Activated CD4-positive, alpha-beta T cell treated with anti-CD3 and anti-CD28 coated beads for 24 hours (primary cell): ENCODE measurements at places on chromosomes 2 and 18.

DNA sequence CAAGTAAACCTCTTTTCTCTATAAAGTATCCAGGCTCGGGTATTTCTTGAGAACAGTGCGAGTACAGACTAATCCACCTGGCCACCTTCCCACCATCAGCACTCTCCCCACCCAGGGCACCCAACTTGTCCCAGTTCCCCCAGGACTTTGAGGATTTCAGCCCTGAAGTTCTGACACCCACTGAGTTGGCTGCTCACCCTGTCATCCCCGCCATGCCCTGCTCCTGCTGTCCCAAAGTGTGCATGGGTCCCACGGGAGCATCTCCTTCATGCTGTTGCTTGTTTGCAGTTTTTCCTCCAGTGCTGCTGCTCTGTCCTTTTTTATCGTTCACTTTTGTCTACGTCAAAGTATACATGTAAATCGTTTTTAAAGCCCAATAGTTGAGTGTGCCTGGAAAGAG lies 273.9 kb downstream of the PHLPP1 start:
- DNase-seq, result no peak

DNA sequence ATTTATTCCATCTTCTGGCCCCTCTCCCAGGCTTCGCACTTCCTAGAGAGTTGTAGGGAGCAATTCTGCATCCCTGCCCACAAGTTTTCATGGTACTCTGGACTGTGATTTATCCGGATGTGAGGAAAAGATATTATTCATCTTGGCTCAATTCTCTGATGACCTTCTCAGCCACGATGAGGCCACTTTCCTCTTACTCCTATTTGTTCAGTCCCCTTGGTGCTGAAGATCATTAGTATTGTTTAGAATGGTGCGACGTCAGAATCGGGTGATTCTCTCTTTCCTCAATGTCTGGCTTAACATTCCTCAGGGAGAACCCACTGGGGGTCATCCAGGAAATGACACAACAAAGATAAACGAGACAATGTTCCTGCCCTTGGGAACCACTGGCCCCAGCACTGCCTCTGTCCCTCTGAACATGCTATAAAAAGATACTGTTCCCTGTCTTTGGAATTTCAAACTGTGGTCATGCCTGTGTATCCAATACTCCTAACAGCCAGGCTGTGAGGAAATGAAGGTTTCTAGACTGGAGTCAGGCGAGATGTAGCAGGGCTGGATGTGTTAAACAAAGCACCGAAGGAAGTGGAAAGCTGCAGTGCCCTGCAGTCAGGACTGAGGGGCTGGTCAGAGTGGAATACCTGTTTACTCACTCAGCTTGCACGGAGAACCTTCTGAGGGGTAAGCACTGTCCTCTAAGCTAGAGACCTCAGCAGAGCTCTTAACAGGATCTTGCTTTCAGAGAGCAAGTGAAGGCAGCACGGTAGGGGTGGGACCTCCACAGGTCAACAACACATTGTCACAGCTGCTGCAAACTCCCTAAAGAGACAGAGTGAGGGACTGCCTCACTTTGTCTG lies 12.9 kb upstream of the GLI2 start:
- no peak for DNase-seq

GRCh38 chr2:26521054-26521912 lies 43.4 kb upstream of the OTOF start:
- DNase-seq, result no peak

DNA sequence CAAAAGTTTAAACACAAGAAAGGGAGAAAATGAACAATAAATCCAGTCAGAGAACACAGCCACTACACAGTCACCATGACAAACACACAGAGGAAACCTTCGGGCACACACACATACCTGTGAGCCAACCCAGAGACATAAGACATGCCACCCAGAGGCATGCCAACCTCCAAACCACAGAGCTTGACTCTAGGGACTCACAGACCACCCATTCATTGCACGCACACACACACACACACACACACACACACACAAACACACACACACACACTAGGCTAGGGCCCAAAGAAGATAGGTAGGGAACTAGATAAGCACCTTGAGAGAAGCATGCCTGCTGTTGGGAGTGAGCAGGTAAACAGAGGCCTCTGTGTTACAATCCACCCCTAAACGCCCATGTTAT lies 9.1 kb downstream of the SIX3 start:
- DNase-seq, result no peak

DNA sequence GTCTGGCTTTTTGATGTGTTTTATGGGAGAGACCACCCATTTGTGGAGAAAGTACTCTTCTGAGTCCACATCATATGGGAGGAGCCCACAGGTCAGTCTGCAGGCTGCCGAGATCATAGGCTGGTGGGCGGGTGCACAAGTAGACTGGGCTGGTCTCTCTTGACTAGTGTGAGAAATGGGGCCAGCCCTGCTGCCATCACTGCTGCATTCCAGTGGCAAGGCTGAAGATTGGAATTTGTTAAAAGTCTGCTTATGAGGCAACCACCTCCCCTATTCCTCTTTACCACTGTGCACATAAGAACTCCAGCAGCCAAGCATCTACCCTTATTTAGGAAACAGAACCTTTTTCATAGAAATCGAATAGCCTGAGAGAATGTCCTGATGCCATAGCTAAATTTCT lies 200.7 kb downstream of the DIS3L2 start:
- DNase-seq, result no peak

GRCh38 chr18:10850840-10851239 lies 298.5 kb downstream of the PIEZO2 start:
- DNase-seq, result no peak

DNA sequence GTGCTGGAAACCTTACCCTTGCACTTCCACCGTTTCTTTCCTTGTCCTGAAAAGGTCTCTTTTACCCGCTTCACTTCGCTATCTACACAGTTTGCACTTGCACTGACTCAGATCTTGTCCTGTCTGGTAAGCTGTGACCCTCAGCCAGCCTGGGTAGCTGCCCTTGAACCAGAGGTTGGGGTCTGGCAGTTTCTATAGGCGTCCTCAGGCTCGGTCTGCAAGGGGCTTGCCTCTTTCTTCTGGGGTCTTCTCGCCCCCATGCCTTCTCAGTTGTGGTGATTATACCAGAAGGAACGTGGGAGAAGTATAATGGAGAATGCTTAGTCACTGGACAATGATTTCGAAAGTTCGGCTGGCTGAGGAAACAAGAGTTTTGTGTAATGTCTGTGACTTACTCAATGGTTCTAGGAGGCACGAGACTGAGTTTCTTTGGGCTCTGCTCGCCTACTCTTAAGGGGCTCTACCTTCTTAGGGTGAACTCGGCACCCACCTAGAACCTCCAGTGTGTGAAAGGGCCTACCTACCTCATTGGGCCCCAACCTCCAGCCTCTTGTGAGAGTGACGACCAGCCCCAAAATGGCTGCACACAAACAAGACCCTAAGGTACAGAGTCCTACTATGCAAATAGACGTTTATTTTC lies 6.9 kb upstream of the STAT1 start:
- no peak for DNase-seq
